ENCODE measurements at places on chromosomes 16 and 17.

GRCh38 chr17:2202302-2202995 is 101.1 kb downstream of the SMG6 start:
- DNase-seq = no peak

GRCh38 chr17:74785981-74786360 is 9.8 kb upstream of the NAT9 start:
- DNase-seq = no peak

- no peak for DNase-seq
These were observed 103.9 kb upstream of the SEC14L1 start for GRCh38 chr17:77036841-77037381.

DNA sequence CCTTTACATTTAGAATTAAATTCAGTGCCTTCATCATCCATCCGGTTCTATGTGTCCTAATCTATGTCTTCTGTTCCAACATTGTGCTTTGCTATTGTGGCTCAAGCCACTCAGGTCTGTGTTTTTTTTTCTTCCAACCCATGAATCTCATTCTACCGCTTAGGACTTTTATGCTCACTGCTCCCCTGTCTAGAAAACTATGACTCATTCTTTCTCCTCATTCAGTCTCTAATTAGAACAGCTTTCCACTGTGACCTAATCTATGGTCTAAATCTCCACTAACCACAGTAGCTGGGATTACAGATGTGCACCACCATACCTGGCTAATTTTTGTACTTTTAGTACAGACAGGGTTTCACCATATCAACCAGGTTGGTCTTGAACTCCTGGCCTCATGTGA is 418.7 kb downstream of the KCNJ2 start:
- DNase-seq = no peak

- no peak for DNase-seq
These were observed 25.9 kb downstream of the CYB561 start for GRCh38 chr17:63419949-63420867.

GRCh38 chr17:4334776-4335584 is 31.5 kb downstream of the UBE2G1 start:
- DNase-seq = no peak

GRCh38 chr17:15264542-15264941 is 584 bp downstream of the PMP22 start:
- no peak for DNase-seq

- peak; percentile 8 for DNase-seq
These were observed 524 bp downstream of the STRADA start for GRCh38 chr17:63741143-63741407.

- no peak for DNase-seq
These were observed 75.2 kb downstream of the CDRT15 start for GRCh38 chr17:14161419-14161818.

- no peak for DNase-seq
These were observed 21.3 kb upstream of the ELAC2 start for GRCh38 chr17:13038931-13039665.

DNA sequence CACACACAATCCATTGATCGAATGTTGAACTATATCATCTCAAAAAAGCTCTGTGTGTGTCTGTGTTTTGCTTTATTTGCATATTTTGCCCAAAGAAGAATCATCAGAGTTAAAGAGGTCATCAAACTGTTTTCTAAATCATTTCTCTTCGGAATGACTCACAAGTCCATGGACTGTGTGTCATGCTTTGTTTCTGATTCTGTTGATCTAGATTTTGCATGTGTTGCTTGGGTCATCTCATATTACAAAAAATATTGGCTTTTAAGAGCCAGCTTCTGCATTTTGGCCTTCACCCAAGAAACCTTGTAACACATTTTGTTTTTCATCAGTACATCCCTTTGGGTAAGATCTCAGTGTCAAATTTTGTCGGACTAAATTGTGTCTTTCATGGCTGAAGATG is 471.2 kb upstream of the HSBP1 start:
- DNase-seq = no peak

DNA sequence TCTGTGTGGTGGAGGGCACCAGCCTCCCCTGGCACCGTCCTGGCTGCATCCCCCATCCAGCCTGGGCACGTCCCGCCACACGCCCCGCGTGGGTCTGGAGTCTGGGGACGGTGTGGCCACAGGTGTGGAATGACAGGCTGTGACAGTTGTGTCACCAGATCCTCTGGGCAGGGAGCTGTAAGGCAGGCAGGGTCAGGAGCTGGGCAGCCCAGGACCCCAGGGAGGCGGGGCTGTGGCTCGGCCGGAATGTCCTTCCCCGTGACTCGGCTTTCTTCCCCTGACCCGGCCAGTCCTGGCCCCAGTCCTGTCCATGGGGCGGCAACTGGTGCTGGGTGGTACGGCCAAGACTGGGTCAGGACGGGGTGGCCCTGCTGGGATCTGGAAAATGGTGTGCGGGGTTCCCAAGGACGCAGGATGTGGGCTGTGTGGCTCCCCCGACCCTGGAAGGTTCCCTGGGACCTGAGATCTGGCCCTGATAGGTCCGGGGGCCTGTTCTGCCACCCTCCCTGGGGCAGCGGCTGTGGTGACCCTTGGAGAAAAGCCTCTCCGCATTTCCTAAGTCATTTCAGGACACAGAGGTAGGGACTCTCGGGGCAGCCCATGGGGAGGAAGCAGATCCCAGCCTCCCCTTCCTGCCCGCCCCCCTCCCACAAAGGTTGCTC is 3.3 kb upstream of the SLC16A3 start:
- no peak for DNase-seq

DNA sequence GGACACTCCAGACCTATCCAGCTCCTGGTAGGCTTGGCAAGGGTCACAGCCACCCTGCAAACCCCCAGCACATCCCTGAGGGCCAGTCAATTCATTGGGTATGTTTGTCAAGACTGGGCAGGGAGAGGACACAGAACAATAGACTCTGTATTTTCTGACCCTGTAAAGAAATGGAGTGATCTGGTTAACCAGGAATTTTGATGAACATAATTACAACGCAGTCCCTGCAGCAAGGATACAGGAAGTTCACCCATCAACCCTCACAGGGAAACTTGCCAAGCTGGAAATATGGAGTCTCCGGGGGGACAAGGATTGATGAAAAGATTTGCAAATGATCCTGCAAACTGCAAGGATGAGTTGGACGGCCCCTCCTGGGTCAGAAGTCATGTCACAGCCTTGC is 126.1 kb upstream of the RCVRN start:
- DNase-seq = no peak

DNA sequence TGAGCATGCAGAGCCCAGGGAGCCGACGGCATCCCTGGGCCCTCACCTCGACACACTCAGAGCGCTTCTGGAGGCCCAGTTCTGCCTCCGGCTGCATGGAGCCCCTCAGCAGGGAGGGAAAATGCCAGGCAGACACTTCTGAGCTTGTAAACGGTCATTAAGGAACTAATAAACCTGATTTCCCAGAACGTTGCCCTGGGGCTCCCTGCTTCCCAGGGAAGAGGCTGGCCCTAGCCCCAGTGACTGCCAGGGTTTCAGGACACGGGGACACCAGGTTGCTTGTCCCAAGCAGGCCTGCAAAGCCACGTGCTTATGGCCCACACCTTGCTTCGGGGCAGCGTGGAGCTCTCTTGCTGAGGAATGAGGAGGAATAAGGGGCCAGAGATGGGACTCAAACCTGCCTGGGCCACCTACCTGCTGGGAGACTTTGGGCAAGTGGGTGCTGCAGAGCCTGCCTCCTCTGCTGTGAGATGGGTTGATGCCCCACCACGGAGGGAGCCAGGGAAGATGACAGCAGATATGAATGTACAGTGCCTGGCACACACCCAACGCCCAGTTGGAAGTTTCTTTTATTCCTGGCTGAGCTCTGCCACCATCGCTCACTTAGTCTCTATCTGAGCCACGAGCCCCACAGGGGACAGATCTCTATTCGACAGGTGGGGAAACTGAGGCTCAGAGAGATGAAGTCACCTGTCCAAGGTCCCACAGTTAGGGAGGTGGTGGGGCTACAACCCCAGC is 5.4 kb downstream of the RHBDF2 start:
- no peak for DNase-seq

DNA sequence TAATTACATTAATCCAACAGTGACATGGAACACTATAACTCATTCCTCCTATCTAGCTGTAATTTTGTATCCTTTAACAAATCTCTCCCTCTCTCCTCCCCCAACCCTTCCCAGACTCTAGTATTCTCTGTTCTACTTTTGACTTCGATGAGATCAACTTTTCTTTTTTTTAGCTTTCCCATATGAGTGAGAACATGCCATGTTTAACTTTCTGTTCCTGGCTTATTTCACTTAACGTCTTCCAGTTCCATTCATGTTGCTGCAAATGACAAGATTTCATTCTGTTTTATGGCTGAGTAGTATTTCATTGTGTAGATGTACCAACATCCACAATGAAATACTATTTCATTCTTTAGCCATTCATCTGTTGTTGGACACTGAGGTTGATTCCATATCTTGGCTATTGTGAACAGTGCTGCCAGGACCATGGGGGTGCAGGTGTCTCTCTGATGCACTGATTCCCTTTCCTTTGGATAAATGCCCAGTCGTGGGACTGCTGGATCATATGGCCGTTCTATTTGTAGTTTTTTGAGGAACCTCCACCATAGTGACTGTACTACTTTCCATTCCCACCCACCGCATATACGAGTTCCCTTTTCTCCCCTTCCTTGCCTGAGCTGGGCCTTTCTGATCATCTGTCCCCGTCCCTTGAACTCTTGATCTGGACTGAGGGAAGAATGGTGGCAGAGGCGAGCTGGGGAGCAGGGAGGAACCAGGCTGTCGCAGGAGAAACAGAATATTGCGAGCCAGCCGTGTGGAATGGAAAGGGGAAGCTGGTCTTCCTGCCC is 7.7 kb upstream of the CEP295NL start:
- DNase-seq = no peak
